T follicular helper cell (primary cell): ENCODE measurements at places on chromosomes 6 and 20.

- DNase-seq = no peak
Observed at GRCh38 chr6:133779916-133780695, 108.8 kb upstream of the TCF21 start.

DNA sequence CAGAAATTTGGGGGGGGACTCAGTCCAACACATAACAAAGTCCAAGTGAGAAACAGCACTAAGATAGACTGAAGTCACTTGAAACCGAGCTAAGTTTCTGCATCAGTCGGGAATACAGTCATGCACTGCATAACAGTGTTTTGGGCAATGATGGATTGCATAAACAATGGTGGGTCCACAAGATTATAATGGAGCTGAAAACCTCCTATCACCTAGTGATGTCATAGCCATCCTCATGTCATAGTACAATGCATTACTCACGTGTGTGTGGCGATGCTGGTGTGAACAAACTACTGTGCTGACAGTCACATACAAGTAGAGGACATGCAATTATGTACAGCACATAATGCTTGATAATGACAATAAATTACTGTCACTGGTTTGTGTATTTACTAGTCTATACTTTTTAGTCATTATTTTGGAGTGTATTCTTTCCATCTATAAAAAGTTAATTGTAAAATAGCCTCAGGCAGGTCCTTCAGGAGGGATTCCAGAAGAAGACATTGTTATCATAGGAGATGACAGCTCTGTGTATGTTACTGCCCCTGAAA is 154.5 kb upstream of the ECI2 start:
- no peak for DNase-seq

DNA sequence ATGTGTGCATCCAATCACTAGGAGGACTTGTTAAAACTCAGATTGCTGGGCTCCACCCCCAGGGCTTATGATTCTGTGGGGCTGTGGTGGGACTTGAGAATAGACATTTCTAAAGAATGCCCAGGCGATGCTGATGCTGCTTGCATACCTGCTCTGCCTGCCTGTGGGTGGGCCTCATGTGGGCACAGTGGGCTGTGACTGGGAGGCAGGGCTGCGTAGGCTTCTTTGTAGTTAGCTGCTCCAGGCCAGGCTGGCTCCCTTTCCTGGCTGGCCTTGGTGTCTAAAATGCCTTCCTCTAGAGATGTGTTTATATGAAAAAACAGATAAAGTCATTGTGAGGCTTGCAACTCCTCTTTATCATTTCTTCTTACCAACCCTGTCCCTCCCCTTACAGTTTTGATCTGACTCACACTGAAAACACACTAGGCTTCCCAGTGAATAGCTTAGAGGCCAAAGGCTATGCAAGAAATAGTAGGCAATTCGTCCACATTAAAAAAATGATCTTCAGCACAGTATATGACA is 495.5 kb upstream of the MAP3K7 start:
- DNase-seq = no peak

DNA sequence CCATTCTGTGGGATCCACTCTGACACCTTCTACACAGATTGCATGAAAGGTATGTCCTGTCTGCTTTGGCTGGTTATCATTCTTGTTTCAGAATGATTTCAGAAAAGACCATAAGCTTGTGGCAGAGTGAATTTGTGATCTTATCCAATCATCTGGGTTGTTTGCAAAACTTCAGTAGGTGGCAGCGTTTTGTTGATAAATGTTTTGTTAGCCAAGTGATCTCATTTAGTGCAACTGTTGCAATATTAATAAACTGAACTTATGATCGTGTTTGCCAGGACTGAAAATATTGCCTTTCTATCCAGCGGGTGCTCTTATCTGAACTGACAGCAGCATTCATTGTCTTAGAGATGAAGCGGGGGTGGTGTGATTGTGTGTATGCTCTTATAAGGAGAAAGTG is 613.2 kb upstream of the NOX3 start:
- no peak for DNase-seq

GRCh38 chr6:10082385-10082784 is 332.5 kb downstream of the TFAP2A start:
- DNase-seq = no peak
